ENCODE measurements at places on chromosomes 6 and 20.

GRCh38 chr6:48403587-48403986 is 292.6 kb upstream of the PTCHD4 start:
- no peak for DNase-seq

GRCh38 chr6:6610031-6610591 is 21.6 kb downstream of the LY86 start:
- DNase-seq: peak; percentile 29

- DNase-seq: no peak
Measured at GRCh38 chr6:85428486-85428885, 21.4 kb upstream of the NT5E start.

GRCh38 chr20:36663031-36663430 is 17.0 kb upstream of the SLA2 start:
- no peak for DNase-seq

DNA sequence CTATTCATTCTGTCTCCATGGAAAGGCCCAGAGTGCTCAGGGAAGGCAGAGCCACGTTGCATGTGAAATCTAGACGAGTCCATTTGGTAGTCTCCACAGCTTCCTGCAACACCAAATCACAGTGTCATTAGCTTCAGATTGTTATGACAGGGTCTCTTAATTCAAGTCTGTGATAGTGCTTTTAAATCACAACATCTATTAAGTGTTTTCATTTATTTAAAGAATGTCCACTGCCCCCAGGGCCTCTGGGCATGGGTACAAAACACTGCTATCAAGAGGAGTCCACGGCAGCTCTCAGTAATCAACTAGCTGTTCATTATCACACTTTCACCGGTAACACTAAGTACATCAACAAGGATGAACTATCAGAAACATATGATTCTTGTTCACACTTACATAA is 455.9 kb upstream of the JARID2 start:
- DNase-seq: no peak

GRCh38 chr6:55652429-55652828 is 73.4 kb upstream of the HMGCLL1 start:
- no peak for DNase-seq

- DNase-seq: peak; percentile 30
Measured at GRCh38 chr20:4592316-4593148, 129.2 kb upstream of the PRND start.

GRCh38 chr6:107622269-107622668 is 132.4 kb downstream of the SOBP start:
- DNase-seq: no peak

- DNase-seq: peak; percentile 22
Measured at GRCh38 chr6:137767911-137768690, 99.0 kb upstream of the TNFAIP3 start.

GRCh38 chr20:23086056-23086566 is at the start of gene CD93:
CD93 (minus strand) TSS chr20:23086324; CDS start chr20:23086192, 132 bp downstream.
- DNase-seq: peak; percentile 17

- no peak for DNase-seq
Measured at GRCh38 chr6:166346965-166347364, 4.6 kb upstream of the SFT2D1 start.

DNA sequence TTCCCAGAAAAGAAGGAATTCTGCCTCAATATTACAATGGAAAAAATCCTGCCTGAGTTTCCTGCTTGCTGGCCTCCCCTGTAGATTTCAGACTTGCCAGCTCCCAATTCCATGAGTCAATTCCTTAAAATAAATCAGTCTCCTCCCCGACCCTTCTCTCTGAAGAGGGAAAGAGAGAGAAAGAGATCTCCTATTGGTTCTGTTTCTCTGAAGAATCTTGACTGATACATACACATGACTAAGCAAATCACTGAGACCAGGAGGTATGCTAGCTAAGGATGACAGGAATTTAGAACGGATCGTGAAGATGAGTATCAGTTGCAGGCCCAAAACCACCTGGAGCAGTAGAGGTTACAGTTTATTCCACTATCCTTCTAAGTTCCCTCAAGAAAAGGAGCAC is 11.3 kb upstream of the RBM24 start:
- no peak for DNase-seq

- DNase-seq: no peak
Measured at GRCh38 chr20:47960277-47960676, 175.0 kb upstream of the SULF2 start.

DNA sequence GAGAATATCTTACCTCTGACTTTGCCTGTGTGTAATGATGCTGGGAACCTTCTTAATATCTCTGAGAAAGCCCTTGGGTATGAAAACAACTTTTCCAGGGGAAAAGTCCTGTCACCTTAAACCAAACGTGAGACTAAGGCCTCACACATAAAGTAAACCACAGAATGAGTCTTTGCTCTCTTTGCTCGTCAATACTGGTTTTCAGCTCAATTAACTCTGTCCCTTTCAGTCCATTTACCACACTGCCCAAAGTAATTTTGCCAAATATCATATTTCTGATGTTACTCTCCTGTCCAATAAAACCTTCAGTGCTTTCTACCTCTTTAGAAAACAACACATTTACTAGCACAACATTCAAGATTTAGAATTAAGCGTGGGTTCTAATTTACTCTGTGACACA is 100.5 kb upstream of the HMGCLL1 start:
- DNase-seq: no peak

GRCh38 chr6:62272114-62272513 is 13.9 kb downstream of the KHDRBS2 start:
- DNase-seq: no peak

DNA sequence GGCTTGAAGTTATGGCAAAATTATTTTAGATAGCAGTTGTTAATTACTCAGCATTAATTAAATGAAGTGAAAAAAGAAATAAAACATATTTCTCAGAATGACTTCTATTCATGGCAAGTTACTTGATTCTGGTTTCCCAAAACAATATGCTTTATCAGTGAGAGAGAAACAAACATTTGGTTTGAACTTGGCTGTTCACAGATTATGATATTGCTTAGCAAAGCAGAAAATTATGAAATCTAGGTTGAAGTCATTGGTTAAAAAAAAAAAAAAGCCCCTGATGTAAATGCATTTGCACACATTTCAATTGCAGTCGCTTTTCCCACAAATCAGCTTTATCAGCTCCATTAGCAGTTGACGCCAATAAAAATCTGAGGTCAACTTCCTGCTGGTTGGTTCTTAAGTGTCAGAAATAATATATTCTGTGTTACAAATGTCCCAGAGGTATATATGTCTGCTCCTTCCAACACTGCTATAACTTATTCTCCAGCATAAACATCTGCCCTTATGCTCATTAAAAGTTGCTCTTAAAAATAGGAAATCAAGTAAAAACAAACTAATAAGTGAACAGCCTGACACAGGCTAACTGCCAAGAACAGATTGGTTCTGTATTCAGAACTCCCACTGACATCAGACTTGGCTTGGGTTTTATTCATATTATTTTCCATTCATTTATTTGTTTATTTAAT is 275.4 kb downstream of the PHF3 start:
- DNase-seq: no peak

DNA sequence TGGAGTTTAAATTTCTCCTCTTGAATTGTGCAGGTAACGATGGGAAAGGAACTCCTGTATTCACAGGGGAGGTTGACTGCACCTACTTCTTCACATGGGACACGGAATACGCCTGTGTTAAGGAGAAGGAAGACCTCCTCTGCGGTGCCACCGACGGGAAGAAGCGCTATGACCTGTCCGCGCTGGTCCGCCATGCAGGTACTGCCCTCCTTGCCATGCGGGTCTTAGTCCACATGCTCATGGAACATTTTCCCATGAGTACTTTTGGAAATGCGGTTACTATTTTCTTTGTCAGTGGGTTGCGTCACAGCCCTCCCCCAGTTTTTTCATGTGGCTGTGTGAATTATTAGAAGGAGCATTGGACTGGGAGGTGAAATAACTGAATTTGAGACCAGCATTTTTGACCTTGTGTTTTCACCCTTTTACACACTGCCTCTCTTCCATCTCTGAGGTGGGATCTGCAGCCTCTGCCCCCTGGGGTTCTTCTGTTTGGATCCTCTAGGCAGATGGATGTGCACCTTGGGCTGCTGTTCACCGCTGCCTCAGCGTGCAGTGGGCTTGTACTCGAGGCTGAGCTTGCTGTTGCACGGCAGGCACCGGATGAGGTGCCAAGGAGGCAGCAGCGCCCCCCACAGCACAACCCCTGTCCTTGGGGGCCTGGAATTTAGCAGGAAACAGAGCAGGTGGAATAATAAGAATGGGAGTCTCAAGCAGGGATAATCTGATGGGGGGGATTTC is 71.8 kb downstream of the IGF2R start:
- no peak for DNase-seq

All from CD4-positive, alpha-beta T cell treated with Interleukin-2 at 100 ng/mL for 4 hours (primary cell).